ENCODE measurements at places on chromosomes 16 and 17.

GRCh38 chr16:78538292-78538691 lies 438.8 kb downstream of the WWOX start:
- DNase-seq, result no peak

DNA sequence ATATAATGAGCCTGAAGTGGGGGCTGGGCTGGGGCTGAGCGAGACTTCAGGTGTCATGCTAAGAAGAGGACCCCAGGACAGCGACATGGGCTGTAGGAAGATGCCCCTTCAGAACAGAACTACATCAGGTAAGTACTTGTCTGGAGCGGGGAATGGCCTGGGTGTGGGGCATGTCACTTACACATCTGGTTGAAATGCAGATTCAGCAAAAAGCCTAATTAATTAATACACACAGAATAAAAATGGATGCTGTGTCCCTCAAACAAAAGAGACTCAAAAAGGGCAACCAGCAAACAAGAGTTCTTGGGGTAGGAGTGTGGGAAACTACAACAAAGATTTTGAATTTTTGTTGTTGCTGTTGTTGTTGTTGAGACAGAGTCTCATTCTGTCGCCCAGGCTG lies 11.8 kb downstream of the CMTM2 start:
- no peak for DNase-seq

GRCh38 chr16:49581630-49582298 lies 208.2 kb downstream of the C16orf78 start:
- no peak for DNase-seq

- no peak for DNase-seq
These were observed 36.2 kb downstream of the RAB11FIP4 start for GRCh38 chr17:31427684-31428083.

DNA sequence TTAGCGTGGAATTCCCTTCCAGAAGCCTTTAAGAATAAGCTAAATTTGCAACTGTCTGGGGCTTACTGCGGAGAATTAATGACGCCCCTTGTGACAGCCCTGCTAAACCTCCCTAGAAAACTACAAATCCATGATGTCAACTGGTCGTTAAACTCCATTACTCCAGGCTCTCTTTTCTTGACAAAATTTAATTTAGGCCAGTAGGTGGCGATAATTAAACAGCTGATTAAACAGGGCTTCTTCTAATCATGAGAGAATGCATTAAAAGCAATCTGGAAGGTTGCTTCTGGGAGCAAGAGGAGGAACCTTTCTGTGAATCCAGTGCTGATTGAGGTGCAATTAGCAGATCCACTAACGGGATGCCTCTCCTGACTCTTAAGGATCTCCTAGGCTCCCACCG lies 8.1 kb upstream of the NLRP1 start:
- DNase-seq, result peak; percentile 33

GRCh38 chr16:58493756-58494431 lies 6.0 kb upstream of the NDRG4 start:
- no peak for DNase-seq

DNA sequence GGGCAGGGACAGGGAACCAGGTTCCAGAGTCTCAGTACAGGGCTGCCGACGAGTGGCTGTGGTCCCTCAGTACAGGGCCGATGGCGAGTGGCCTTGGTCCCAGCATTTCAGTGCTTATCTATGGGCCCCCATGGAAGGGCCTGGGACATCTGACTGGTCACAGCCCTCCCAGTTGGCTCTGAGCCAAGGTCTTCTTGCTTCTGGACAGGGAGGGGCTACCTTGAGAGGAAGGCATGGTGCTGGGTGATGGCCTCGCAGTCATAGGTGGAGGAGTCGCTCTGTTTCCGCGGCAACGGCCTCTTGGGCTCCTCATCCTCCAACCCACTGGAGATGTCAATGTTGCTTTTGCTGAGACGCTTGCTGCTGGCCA lies 32.5 kb downstream of the PIMREG start:
- no peak for DNase-seq

DNA sequence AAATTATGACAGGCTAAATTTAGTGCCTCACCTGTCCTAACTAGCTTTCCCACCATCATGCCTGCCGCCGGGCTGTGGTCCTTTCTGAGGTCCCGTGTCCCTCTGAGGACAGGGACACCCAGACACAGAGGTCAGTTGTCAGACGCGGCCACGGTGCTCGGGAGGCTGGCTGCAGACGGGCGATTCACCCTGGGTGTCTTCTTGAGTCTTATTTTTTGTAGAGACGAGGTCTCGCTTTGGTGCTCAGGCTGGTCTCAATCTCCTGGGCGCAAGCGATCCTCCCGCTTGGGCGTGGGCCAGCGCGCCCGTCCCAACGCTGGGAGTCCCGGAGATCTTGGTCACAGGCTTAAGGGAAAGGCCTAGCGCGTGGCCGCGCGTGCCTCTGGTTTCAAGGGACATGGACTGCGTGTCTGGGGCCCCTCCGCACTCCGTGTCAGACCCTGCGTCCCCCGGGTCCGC lies 797 bp upstream of the RAB11FIP3 start:
- no peak for DNase-seq

All from SJSA1 (cell line).